ENCODE measurements at places on chromosomes 12 and 14.

DNA sequence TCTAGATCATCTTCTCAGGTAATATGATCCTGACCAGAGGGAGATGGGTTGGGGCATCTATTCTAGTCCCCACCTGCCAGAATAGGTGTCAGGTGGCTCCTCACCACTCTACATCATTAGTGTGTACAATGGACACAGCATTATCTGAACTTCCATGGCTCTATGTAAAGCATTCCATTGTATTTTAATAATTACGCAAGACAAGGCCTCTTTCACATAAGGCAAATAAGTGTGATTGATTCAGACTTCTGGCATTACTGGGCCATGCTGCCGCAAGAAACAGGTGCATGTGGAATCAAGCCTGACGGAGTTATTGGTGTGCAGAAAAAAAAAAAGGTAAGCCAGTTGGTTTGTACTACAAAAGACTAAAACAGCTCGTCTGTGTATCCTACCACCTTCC is 3.1 kb upstream of the DDHD1 start:
- DNase-seq, result no peak

DNA sequence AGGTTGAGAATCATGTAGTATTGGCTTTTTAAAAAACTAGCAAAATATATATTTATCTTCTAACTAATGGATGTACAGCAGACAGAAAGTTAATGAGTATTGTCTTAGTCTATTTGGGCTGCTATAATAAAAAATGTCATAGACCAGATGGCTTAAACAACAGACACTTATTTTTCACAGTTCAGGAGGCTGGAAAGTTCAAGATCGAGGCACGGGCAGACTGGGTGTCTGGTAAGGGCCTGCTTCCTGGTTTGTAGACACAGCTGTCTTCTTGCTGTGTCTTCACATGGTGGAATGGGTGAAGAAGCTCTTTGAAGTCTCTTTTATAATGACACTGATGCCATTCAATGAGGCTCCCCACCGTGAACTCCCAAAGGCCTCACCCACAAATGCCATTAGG is 70.1 kb upstream of the KRR1 start:
- DNase-seq, result no peak

- DNase-seq, result no peak
Measured at GRCh38 chr12:82015623-82016347, 256.6 kb upstream of the PPFIA2 start.

GRCh38 chr14:68312884-68313610 is 479.8 kb downstream of the ZFP36L1 start:
- DNase-seq, result no peak

Data from NCI-H460 (cell line).